Smooth muscle cell of the pulmonary artery (primary cell): ENCODE measurements at places on chromosomes 2 and 18. TPM values are rescaled to one million over a fixed set of nuclear protein-coding genes. Genes with fewer than 3 reads are reported as not detected.

The TEKT4 gene
- not detected in 2 replicates for total RNA-seq

The SERPINB10 gene
- not detected in 2 replicates for total RNA-seq

The ZC3H15 gene
- 48.7 and 55.7 TPM in 2 replicates for total RNA-seq

The SULT1C4 gene
- total RNA-seq, result 0.13 and 0.17 TPM in 2 replicates

The ERICH2 gene
- 0.39 and 0.76 TPM in 2 replicates for total RNA-seq

The HNRNPLL gene
- total RNA-seq, result 34.0 and 40.3 TPM in 2 replicates

The ARHGAP28 gene
- total RNA-seq, result 0.03 and 7.2 TPM in 2 replicates

The NT5C1B gene
- not detected in 2 replicates for total RNA-seq

The RALB gene
- 53.7 and 57.5 TPM in 2 replicates for total RNA-seq

The MBOAT2 gene
- 51.4 and 53.8 TPM in 2 replicates for total RNA-seq

The ALLC gene
- not detected in 2 replicates for total RNA-seq

The KLHL29 gene
- 6.8 and 7.6 TPM in 2 replicates for total RNA-seq

The RIT2 gene
- total RNA-seq, result not detected in 2 replicates

The GCA gene
- 1.6 and 4.6 TPM in 2 replicates for total RNA-seq

The LIPG gene
- total RNA-seq, result 5.5 and 43.0 TPM in 2 replicates

The IL36RN gene
- total RNA-seq, result not detected in 2 replicates

The RPIA gene
- total RNA-seq, result 6.7 and 8.5 TPM in 2 replicates

The MAPK4 gene
- total RNA-seq, result under 0.01 TPM in 1 of 2 replicates, not detected in the other

The AOX1 gene
- 13.0 and 32.9 TPM in 2 replicates for total RNA-seq

The GPR75 gene
- total RNA-seq, result 1.5 and 2.4 TPM in 2 replicates

The HOXD8 gene
- 0.46 and 1.4 TPM in 2 replicates for total RNA-seq

The SERPINB13 gene
- not detected in 2 replicates for total RNA-seq

The SAG gene
- total RNA-seq, result not detected in 2 replicates
